ENCODE measurements at places on chromosomes 12 and 14. TPM values are rescaled to one million over a fixed set of nuclear protein-coding genes. Genes with fewer than 3 reads are reported as not detected.
A peak's percentile ranks its signal among the peaks of the same experiment; 100 is the strongest.

GRCh38 chr14:68137704-68138619, 318.4 kb downstream of the RAD51B start:
- DNase-seq, result peak; percentile 99

DNA sequence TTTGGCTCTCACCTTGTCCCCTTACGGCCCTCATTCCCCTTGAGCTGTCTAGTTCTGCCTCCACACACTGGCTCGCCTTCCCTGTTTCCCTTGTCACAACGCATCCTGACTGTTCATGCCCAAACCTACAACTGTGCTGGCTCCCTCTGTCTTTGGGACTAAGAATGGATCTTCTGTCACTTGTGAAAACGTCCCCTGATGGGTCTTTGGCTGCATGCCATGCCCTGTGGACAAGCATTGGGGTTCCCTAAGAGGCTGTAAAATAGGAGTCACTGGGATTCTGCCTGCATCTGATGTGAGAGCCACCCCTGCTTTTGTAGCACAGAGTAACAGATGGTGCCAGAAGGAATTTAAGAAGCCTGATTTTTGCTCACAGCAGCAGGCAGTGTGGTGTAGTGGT, 285.3 kb upstream of the CRY1 start:
- DNase-seq, result no peak

DNA sequence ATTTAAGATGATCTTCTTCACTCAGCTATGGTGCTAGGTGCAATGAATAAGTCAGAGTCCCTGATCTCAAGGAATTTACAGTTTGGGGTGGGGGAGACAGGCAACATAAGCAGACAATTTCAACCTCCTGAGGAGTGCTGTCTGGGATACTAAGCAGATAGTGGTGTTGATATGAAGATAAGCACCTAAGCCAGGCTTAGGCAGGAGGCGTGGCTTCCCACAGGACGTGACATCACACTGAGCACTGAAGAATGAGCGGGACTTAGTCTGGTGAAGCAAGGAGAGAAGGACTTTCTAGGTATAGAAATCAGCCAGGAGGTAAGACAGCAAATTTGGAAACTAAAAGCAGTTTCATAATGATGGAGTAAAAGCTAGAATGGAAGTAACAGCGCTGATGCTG, 6.8 kb downstream of the PRPH start:
- no peak for DNase-seq

DNA sequence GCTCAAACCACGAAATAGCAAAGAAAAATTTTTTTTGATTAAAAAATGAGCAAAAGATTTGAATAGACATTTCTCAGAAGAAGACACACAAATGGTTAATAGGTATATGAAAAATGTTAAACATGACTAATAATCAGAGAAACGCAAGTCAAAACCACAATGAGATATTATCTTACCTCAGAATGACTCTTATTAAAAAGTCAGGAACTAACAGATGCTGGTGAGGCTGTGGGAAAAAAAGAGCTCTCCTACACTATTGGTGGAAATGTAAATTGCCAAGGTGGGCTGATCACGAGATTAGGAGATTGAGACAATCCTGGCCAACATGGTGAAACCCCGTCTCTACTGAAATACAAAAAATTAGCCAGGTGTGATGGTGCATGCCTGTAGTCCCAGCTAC, 315.5 kb upstream of the FLRT2 start:
- DNase-seq, result peak; percentile 5

The RNU4-1 gene
- under 0.01 TPM for total RNA-seq

The KRT80 gene
- total RNA-seq, result 45.7 TPM
